NAMALWA (cell line): ENCODE measurements at places on chromosomes 1 and 21.

- DNase-seq: no peak
Measured at GRCh38 chr1:235781807-235782206, 84.9 kb downstream of the LYST start.

DNA sequence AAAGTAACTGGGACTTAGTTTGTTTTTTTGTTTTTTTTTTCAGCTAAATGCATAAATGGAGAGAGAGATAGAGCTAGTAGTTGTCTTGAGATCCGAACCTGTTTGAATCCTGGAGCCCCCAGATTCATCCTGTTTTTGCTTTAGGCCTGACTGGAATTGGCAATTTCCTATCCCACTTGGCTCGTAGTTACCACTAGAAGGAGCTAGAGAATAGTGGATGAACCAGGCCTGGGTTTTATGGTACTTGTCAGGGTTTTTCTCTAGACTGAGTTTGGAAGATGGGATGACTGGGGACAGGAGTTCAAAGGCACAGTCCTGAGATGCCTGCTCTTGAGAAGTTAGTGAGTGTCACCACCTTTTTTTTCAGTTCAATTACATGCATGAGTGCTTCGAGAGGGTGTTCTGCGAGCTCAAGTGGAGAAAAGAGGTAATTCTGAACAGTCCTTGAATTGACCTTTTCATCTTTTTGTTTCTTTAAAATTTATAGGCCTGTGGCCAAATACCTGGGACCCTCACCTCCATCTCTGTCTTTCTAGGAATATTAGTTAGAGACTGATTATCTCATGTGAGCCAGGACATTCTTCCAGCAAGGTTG is 23.4 kb downstream of the CELF3 start:
- DNase-seq: peak; percentile 46

- DNase-seq: no peak
Measured at GRCh38 chr1:158819461-158820443, 11.4 kb upstream of the MNDA start.

DNA sequence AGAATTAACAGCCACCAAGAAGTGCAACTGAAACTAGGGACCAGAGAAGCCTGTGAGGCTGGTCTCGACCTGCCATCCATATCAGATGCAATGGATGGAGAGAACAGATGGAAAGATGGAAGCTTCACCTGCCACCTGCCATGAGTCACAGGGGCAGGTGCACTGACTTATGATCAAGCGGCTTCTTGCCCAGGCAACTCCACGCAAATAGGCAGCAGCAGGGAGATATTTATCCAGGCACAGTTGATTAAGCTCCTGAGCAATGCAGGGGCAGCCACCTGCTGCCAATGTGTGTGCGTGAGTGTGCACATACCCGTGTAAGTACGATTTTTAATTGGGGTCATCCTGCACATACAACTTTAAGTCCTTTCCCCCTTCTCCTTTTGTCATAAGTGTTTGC is 174.2 kb downstream of the PTPRU start:
- no peak for DNase-seq

GRCh38 chr1:195026792-195027191 is 1581.4 kb downstream of the KCNT2 start:
- no peak for DNase-seq

DNA sequence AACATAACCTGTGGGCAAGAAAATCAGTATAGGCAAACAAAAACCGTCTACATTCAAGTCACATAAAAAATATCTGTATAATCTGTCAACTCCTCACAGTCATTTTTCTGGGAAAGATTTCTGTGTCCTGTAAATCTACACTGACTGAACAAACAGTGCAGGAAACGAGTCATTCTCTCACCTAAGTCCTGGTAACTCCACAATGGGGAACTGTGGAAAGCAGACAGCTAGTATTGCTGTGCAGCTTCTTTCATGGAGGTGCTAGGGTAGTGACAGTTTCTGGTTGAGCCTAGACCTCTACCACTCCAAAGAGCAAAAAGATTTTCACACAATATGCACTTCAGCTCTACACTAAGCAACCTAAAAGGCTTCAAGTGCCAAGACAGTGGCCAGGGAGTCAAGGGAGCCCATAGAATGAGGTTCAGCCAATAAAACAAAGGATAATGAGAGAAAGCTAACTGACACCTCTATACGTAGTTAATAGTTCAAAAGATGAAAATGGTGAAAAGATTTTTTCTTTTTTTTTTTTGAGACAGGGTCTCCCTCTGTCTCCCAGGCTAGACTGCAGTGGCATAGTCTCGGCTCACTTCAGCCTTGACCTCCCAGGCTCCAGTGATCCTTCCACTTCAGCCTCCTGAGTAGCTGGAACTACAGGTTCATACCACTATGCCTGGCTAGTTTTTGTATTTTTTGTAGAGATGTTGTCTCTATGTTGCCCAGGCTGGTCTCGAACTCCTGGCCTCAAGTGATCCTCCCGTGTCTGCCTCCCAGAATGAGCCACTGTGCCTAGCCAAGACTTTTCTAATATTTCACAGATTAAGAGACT is 5.5 kb downstream of the PTP4A2 start:
- peak; percentile 71 for DNase-seq

DNA sequence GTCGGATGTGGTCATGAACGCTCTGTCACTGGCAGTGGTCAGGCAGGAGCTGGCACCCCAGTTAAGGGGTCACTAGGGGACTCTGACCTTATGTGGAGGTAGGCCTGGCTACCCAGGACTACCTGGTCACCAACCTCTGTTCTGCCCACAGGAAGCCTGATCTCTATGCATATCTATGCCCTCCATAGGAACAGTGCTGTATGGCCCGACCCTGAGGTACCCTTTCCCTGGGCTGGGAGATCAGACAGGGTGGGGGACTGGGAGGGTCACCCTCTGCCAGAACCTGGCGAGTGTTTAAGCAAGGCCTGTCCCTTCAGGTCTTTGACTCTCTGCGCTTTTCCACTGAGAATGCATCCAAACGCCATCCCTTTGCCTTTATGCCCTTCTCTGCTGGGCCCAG is 19.0 kb downstream of the CYP4B1 start:
- no peak for DNase-seq
